ENCODE measurements at places on chromosomes 2 and 18.
A peak's percentile ranks its signal among the peaks of the same experiment; 100 is the strongest.

GRCh38 chr2:201860636-201861066, 54.3 kb downstream of the CDK15 start:
- no peak overlapping the region for H3K4me3 ChIP-seq
- DNase-seq: peak; percentile 85
- no peak overlapping the region for H3K27ac ChIP-seq
- H3K4me1 ChIP-seq: peaks cover 17% of the 10 kb centered on the region
- no peaks in the 10 kb centered on the region for H3K27me3 ChIP-seq
- H3K36me3 ChIP-seq: no peaks in the 10 kb centered on the region

DNA sequence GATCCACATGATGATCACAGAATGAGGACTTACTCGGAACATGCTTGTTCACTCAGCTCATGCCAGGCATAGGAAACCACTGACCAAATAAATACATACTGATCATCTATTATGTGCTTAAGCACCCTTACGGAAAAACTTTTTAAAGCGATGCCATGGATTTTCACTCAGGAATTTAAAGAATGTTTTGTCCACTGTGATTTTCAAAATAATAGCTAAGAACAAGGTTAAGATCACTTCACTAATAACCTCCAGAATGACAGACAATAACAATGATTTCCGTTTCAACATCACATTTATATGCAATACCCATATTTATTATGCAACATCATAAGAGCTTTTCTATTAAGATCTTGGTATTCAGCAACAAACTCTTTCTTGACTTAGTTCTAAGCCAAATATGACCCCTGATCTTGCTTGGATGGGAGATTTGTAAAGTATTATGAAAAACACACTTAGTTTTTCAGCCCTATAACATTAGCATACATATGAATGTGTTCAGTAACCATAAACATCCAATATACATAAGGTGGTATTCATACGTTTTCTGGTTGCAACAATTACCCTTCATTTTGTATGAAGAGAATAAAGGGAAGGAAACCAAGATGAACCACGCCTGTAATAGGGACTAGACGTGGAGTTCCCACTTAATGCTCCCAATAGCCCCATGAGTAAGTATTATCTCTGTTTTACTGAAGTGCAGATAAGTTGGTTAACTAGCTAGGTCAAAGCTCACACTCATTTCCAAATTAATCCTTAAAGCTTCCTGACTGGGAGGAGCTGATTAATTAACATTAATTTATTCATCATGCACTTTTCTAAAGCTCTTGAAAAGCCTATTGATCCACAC, 1.9 kb downstream of the CD302 start:
- peak overlapping the region; percentile 93 for H3K4me3 ChIP-seq
- H3K27ac ChIP-seq: no peak overlapping the region
- H3K36me3 ChIP-seq: no peaks in the 10 kb centered on the region
- no peak for DNase-seq

DNA sequence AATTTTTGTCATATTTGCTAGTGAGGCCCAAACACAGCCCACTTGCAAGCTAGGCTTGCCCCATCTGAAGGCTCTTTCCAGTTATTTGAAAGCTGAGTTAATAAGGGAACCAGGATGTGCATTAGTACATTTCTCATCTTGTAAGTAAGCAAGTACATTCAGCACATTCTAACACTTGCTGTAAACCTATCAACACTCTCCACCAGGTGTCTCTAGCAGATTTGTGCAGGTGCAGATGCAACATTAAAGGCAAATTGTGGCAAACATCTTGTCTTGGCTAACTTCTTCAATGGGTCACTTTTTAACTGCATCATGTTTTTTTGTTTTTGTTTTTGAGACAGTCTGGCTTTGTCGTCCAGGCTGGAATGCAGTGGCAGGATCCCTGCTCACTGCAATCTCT, 25.3 kb upstream of the MFSD6 start:
- no peak overlapping the region for H3K27ac ChIP-seq
- no peaks in the 10 kb centered on the region for H3K36me3 ChIP-seq
- peak; percentile 31 for DNase-seq
- H3K4me1 ChIP-seq: no peaks in the 10 kb centered on the region

- peak; percentile 88 for DNase-seq
- peaks cover 34% of the 10 kb centered on the region for H3K4me1 ChIP-seq
- no peaks in the 10 kb centered on the region for H3K27me3 ChIP-seq
- peaks cover 65% of the 10 kb centered on the region for H3K36me3 ChIP-seq
- peak overlapping the region; percentile 92 for H3K27ac ChIP-seq
Observed at GRCh38 chr2:29130295-29130694, 15.1 kb downstream of the CLIP4 start.

GRCh38 chr2:9029721-9030120, 26.2 kb upstream of the MBOAT2 start:
- DNase-seq: no peak
- no peak overlapping the region for H3K4me3 ChIP-seq
- H3K4me1 ChIP-seq: peaks cover 11% of the 10 kb centered on the region
- no peaks in the 10 kb centered on the region for H3K36me3 ChIP-seq
- no peak overlapping the region for H3K27ac ChIP-seq
- H3K27me3 ChIP-seq: no peaks in the 10 kb centered on the region

Data from GM23248 (cell line).